ENCODE measurements at places on chromosomes 16 and 17.

DNA sequence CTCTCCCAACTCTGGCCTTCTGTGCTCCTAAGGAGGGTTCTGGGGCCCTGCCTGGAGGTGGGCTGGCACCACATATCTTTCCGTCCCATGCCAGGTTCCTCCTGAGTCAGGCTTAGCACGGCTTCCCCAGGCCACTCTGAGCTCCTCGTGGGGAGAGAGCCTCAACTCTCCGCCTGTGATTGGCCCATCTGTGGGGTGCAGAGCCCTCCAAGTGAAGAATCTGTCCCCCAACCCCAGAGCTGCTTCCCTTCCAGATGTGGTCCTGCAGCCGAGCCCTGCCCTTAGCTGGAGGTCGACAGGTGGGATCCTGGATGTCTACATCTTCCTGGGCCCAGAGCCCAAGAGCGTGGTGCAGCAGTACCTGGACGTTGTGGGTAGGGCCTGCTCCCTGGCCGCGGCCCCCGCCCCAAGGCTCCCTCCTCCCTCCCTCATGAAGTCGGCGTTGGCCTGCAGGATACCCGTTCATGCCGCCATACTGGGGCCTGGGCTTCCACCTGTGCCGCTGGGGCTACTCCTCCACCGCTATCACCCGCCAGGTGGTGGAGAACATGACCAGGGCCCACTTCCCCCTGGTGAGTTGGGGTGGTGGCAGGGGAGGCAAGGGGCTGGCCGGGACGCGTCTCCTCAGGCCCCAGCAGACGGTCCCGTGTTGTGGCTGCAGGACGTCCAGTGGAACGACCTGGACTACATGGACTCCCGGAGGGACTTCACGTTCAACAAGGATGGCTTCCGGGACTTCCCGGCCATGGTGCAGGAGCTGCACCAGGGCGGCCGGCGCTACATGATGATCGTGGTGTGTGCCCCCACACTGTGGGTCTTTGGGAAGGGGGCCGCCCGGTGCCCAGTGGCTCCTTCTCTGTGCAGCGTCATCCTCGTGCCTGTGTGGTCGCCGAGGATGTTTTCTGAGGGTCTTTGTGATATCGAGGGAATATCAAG, 6.9 kb downstream of the GAA start:
- no peak for DNase-seq

GRCh38 chr16:1181404-1182315, 28.8 kb downstream of the CACNA1H start:
- no peak for DNase-seq

DNA sequence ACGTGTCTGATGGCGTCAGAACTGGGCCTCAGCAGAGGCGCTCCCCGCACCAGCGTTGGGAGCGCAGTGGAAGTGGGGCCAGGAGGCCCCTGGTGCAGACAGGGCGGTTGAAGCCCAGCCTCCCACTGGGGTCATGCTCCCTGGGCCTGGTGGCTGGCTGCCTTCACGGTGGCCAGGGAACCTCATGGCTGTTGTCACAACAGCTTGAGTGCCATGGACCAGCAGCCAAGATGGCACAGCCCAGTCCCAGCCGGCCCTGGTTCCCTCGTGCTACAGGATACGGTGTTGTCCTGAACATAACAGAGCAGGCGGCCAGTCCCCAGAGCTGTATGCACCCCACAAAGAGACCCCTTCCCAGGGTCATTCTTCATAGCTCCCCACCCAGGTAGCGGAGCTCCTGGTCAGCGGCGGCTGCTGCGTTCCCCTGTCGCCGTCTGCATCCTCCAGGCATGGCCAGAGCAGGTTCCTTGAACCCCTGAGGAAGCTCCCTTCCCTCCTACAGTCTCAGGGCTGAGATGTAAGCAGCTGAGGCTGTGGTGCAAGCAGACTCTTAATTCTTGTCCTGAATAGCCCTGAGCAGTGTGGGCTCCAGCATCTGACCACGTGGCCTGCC, 29.7 kb downstream of the NME3 start:
- DNase-seq: no peak

GRCh38 chr17:16212793-16213192, 2.5 kb downstream of the NCOR1 start:
- no peak for DNase-seq

GRCh38 chr16:64313726-64314125, 808.1 kb downstream of the CDH11 start:
- no peak for DNase-seq

Measured in activated CD8-positive, alpha-beta T cell treated with anti-CD3 and anti-CD28 coated beads for 36 hours (primary cell).